ENCODE measurements at places on chromosomes 12 and 14.
A peak's percentile ranks its signal among the peaks of the same experiment; 100 is the strongest.

GRCh38 chr12:107560165-107560898 is 125.3 kb upstream of the PWP1 start:
- DNase-seq, result no peak

GRCh38 chr12:15707516-15708199 is 81.5 kb downstream of the EPS8 start:
- no peak for DNase-seq

DNA sequence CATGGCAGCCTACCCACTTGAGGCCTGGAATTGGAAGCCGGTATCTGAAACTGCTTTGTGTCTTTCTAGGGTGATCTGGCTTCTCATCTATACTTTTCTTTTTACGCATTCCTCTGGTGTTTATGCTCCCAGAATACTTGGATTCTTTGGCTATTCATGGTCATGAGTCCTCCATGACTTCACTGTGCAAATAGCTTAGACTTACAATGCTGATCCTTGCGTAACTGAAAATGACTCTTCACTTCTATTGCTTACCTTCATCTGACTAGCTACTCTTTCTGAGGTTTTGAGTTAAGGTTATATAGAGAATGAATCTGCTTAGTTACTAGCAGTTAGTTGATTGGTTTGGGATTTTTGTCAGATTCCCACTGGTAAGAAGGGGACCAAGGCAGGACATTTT is 121.7 kb upstream of the NOVA1 start:
- DNase-seq, result no peak

DNA sequence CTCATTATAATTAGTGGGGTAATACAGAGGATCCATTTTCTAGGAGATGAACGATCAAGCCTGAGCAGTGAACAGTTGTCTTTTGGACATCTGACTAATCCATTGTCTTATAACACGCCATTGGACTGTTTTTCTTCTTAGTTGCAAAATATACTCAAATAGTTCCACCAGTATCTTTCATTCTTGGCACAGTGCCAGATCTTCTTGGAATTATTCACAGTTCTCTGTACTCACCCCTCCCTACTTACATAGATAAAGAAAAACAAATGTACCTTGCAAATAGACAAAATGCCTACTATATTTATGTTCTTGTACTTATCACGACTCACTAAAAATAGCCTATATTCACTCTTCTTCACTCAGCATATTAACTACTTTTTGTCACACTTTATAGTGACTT is 3.8 kb downstream of the CBLN3 start:
- no peak for DNase-seq

DNA sequence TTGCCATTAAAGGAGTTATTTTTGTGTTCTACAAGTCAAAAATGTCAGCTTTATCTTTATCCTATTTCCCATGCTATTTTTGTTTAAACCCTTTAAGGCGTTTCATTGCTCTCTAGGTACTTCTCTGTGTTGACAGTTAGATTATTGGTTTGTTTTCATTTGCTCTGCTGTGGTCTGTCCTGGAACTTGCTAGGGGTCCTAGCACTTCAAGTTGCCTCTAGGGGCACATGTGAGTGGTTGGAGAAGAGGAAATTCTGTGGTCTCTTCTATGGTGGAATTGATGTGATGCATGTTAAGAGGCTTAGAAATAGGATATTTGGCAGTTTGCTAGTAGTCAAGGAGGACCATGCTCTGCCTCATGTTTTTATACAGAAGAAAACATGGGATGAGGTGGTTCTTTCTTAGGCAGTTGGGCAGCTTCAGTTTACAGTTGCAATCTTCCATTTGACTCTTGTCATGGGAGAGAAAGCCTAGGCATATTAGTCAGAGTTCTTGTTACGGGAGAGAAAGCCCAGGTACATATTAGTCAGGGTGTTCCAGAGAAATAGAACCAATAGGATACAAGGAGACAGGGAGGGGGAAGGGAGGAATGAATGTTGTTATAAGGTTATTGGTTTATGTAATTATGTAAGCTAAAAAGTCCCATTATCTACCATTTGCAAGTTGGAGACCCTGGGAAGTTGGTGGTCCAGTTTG is 14.4 kb downstream of the TTLL5 start:
- no peak for DNase-seq

DNA sequence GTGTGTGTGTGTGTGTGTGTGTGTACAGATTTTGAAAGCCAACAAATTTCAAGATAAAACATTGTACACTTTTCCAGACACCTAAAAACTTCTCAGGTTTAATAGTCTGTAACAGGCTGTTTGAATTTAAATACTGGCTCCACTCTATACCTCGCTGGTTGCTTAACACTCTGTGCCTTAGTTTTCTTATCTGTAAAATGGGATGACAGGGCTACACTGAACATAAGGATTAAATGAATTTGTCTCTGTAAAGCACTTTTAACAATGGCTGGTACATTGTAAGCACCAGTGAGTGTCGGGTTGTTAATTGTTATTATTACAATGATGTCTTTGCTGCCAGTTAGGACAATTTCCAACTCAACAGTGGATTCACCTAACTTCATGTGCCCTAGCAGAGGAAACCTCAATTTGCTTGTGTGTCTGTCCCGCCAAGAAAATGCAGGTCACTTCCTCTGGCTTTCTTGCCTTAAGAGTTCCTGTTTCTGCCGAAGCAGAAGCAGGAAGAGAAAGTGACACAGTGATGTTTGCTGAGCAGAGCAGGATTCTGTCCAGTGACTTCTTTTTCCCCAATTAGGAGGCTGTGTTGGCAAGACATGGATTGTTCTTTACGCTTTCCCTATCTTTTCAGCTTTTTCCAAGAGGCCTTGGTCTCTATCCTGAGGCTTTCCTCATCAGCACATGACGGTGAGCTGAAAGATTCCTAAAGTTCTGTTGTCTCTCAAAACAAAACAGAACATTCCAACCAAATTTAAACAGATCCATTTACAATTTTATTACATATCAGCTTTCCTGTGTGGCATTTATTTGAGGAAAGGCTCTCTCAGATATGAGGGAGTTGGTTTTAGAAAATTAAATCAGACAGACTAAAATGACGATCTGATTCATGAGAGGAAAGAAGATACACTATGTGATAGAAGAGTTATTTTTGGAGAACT is 154.1 kb upstream of the ATP2B1 start:
- DNase-seq, result peak; percentile 35

DNA sequence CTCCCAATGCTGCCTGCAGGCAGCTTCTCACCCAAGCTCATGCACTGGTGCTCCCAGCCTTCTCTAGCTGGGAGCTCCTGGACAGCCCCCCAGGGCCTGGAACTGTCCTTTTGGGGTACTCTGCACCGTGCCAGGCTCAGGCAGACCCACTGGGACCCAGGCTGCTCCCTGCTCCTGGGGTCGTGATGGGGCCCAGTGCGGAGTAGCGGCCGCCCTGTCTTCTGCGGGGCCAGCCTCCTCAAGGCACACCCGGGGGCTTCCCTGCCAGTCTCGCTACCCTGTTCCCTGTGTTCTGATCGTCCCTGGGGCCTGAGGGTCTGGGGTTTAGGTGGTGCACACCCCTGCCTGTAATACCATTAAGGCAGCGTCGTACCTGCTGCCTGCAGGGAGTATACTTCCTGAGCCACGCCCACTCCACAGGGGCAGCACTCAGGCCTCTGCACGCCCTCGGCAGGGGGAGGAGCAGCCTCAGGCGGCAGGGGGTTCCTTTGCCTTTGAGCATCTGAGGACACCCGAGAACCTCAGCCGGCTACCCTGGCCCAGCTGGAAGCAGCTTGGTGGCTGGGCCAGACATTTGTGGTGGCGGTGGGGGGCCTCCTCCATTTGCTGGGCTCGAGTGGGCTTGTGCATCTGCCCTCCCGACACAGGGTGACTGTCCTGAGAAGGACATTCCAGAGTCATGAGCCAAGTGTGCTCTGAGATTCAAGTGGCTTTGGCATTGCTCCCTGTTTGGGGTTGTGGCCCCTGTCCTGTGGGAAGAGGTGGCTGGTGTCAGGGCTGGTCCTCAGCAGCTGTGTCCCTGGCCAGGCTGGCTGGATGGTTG is 9.2 kb upstream of the CRIP2 start:
- no peak for DNase-seq

GRCh38 chr12:131230340-131231031 is 276.8 kb downstream of the ADGRD1 start:
- no peak for DNase-seq

- no peak for DNase-seq
Observed at GRCh38 chr12:89169321-89169720, 183.0 kb downstream of the DUSP6 start.

GRCh38 chr12:51320695-51321320 is 3.2 kb downstream of the BIN2 start:
- DNase-seq, result no peak

DNA sequence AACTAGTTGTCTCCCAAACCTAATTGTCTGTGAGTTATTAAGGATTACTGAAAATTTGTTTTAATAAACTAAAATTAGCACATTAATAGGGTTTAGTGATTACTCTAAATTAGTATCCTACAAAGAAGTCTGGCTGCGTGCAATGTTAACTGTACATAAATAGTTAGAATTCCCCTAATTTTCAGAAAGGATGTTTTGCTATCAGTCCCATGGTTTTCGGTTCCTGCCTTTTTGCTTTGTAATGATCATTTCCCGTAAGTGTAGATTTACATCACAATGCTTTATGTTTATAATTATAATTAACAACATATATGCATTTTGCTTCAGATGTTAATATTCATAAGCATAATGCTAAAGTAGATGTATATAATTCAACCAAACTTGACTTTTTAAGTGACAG is 19.8 kb upstream of the LYZ start:
- no peak for DNase-seq

DNA sequence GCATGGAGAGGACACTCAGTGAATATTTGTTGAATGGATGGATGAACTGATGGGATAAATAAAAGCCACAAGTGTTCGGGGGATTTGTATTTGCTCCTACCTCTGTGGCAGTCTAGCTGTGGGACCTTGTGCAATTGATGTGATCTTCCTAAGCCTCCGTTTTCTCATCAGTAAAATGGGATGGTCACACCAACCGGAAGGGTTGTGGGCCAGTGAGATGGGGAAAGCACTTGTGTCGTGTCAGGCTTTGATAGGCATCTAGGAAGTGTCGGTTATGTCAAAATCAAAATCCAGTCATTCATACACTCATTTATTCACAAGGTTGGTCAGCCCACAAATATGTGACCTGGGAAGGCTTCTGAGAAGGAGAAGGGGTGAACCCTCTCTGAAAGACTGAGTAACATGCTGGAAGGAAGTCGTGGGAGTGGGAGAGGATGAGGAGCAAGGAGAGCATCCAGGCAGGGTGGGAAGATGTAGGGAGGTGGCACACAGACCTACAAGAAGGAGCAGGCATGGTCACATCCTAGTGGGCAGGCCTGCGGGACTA is 7.8 kb upstream of the SERPINA9 start:
- DNase-seq, result no peak

DNA sequence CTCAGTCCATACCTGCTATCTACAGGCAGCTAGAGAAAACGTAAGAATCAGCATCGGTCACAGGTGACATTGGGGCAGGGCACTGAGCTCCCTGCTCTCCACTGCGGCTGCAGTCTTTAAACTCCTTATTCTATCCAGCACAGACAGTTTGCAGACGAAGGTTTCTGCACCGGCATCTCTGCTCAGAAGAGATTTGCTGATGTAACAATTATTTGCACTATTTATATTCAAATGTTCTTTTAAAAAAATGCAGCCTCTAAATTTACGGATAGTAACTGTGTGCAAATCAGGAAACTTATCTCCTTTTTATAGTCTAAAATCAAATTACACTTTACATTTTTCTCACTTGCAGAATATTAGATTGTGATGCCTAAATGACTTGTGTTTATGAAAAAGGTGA is 671.0 kb downstream of the VRK1 start:
- no peak for DNase-seq

GRCh38 chr14:29062976-29063375 is 296.4 kb downstream of the FOXG1 start:
- DNase-seq, result no peak
